NCI-H187 (cell line): ENCODE measurements at places on chromosomes 6 and 20.

DNA sequence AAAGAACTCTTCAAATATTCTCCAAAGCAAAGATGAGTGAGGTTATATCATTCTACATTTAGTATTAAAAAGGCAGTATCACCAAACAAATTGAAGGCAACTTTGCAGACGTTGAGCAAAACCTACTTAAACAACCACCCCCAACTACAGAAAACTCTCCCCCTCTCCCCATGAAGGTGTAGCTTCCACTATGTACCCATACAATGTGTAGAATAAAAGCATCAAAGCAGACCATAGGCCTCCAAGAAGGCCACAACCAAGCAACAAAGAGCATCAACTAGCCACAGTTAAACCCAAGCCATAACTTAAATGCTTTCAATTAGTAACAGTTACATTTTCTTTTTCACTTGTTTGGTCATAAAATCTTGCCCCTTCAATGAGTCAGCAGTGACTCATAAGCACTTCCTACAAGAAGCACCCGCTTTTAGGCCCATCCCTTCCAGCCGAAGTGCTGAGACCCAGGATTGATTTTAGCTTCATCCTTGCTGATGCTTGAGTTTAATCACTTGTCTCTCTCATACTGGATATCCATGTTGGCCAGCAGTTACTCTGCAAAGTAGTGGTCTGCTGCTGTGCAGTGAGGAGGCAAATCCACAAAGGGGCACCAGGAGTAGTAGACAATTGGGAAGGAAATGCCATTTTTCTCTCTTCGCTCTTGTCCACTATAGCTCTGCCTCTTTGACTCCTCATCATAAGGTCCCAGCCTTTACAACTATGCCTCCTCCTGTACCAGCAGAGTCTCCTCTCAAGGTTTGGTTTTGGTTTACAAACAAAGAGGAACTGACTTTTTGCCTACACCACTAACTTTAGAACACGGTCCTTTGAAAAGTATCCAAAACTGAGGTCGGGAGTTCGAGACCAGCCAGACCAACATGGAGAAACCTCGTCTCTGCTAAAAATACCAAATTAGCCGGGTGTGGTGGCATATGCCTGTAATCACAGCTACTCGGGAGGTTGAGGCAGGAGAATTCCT lies 8.4 kb upstream of the NUP153 start:
- DNase-seq, result no peak

- DNase-seq, result no peak
Observed at GRCh38 chr20:48153523-48153922, 368.2 kb upstream of the SULF2 start.

DNA sequence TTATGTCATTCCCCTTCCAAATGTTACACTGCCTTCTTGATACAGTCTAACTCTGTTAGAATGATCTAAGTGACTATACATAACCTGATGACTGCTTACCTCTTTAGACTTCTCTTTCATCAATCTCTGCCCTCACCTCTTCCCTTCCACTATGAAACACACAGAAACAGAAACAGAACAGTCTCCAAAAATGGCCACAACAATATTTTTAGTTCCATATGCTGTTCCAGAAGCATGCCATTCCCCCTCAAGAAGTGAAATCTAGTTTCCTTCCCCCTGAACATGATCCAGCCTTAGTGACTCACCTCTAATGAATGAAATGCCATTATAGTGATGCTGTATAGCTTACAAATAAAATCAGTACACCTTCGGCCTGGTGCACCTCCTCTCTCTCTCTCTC lies 229.3 kb upstream of the TENT5A start:
- DNase-seq, result no peak

DNA sequence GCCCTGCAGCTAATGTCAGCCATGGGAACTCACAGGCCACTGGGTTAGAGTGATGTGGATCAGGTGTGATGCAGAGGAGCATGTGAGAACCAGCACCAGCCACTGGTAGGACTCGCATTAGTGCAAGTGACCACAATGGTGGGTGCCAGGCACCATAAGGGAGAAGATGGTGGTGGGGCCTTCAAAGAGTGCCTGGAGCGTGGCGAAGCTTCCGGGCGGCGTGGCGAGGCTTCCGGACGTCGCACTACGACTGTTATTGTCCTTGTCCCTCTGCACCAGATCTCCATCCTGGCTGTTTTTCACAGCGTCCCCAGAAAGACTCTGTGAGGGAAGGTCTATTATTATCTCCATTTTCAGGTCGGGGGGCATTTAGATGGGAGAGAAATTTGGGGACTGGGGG lies 43.9 kb downstream of the C20orf203 start:
- DNase-seq, result no peak

- no peak for DNase-seq
Observed at GRCh38 chr6:118789419-118789818, 104.5 kb upstream of the ASF1A start.
